ENCODE measurements at places on chromosomes 3 and 15.

DNA sequence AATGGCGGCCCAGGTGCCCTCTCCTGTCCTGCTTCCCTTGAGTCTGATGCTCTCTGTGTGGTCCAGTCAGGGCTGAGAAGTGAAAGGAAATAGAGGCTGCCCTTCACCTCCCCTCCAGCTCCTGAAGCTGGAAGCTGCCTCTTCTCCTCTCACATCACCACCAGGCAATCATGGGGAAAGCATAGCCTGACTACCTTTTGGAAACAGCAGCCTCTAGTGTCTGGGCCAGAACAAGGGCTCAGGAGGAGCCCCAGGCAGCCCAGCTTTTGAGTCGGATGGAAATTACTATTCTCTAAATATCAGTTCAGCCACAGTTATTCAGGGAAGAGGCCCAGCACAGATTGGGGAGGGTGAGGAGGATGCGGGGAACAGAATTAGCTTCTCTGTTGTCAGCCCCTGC is 43.3 kb upstream of the CCDC174 start:
- DNase-seq: no peak

DNA sequence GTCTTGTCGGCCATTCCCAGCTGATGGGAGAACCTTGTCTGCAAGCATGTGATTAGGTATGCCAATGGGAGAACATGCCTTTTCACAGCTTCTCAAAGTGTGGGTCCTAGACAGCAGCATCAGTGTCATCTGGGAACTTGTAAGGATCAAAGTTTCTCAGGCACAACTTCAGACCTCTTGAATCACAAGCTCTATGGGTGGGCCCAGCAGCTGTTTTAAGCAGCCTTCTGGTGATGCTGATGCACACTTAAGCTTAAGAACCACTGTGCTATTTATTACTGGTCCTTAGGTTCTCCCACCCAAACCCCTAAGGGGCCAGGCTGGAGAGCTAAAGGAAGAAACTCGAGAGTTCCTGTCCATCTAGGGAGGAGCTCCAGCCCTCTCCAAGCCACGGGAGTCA is 453.9 kb upstream of the PROK2 start:
- no peak for DNase-seq

DNA sequence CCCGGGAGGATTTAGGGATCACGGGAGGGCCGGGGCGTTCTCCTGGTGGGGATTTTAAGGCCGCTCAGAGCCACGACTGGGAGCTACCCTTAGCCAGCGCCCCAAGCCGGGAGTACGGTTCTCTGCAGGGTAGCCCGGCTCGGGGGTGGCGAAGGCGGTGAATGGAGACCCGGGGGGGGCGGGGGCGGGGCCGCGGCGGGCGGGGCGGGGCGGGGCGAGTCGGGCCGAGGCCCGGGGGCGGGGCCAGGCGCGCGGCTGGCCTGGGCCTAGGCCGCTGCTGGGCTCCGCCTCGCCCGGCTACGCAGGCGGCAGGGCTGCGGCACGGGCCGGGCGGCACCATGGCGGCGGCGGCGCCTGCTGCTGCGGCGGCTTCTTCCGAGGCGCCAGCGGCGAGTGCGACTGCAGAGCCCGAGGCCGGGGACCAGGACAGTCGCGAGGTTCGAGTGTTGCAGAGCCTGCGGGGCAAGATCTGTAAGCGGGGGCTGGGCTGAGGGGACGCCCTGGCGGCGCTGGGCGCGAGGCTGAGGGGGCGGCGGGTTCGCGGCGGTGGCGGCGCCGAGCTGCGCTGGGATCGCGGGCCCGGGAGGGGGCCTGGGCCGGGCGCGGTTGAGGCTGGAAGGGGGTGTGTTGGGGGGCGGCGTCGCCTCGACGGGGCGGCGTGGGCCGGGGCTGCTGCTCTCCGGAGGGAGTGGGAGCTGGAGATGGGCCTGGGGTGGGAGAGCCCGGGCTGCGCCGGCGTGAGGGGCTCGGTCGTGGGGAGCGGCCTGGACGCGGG is at the start of gene RASA2:
TSS of gene RASA2 (plus strand) at position 282 of the 775 bp plus-strand sequence. CDS start at position 339, 57 bp downstream.
- peak; percentile 56 for DNase-seq

- peak; percentile 58 for DNase-seq
Measured at GRCh38 chr15:81155375-81156218, 21.5 kb downstream of the CFAP161 start.

DNA sequence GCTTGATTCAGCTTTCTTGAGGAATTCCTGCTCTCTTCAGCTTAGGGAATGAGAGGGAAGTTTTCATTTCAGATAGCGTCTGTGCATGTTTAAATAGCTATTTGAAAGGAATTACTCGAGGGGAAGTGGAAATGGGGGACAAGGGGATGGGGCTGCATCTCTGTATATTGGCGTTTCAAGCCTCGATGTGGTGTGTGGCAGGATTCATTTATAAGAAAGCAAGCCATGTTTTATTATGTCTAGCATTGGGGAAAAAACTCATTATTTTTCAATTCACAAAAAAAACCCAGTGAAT is 1.0 kb downstream of the ATP2C1 start:
- DNase-seq: no peak

GRCh38 chr15:67105065-67105951 is 39.9 kb downstream of the SMAD3 start:
- DNase-seq: peak; percentile 91

- peak; percentile 67 for DNase-seq
Measured at GRCh38 chr15:39624806-39625205, 43.9 kb downstream of the THBS1 start.

DNA sequence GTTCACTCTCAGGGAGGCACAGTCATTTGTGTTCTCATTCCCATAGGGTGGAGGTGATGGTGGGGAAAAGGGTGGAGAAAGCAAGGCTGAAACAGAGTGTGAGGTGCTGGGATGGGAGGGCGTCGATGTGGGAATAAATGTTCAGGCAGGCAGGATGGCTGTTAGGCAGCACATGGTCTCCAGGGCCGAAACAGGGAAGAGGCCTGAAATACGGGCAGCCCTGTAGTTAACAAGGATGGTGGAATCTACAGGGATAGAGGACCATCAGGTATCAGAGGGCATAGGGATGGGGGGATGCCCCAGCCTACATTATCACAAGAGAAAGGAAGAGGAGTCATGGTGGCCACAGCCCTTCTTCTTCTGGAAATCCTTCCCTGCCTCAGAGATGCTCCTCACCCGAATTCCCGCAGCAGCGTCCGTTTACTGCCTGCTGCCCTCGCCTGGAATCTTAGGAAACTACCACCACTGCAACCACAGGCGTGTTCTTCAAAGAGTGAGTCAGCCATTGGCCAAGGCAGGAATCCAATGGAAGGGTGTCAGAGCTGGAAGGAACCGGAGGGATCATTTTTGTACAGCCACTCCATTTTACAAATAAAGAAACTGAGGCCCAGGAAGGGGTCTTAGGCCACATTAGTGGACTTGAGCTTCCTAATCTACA is 49.7 kb upstream of the POMGNT2 start:
- peak; percentile 47 for DNase-seq

DNA sequence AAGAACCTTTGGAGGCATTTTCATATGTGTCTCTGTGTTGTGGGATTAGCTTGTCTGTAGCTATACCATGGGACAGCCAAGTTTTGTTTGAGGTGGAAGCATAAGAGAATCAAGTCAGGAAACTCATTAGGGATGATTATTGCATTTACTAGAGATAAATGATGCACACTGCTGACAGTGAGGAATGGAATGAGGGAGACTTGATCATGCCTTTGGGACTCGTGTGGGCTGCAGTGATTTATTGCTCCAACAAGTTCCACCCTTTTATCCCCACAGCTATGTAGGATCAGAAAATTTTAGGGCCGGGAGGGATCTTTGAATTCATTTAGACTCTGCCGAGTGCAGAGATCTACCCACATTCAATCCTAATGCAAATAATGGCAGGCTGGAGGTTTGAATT is 16.3 kb downstream of the ZNF385D start:
- no peak for DNase-seq

DNA sequence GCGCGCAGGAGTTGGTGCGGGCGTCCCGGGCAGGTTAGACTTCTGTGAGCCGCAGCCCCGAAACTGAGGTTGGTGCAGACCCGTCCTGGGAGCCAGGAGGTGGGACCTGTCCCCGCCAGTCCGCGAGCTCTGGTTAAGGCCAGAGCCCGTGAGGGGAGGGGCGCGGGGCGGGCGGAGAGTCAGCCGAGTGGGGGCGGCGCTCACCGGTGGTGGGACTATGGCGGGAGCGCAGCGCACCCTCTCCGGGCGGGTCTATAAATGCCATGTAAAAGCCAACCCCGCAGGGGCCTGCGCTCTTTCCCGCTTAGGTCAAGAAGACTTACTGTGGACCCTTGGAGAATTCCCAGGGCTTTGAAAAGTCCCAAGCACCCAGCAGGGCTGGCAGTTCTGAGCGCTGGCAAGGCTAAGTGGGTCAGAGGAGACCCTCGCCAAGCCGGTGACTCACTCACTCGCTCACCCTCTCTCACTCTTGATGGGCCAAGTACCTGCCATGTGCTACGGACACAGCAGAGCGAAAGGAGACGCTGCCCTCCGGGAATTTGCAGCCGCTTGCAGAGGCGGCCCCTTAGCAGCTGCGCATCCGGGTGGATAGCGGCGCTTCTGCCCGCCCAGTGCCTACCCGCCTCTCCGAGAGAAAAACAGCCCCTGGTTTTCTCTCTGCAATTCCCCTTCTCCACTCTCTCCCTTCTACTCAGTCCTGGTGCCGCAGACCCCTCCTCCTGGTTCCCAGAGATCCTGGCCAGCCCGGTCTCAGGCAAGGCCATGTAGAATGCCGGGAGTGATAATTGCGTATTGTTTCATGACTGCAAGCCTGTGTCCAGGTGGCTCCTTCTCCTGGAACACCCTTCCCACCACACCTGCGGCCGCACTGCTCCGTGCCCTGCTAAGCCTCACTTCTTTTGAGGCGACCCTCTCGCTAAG is at the start of gene ALDH1L1:
TSS of gene ALDH1L1 (minus strand) at position 110 of the 921 bp plus-strand sequence. CDS start 19,607 bp downstream, outside the sequence.
- DNase-seq: no peak
